Left lung (tissue), 14 donors: ENCODE measurements at places on chromosomes 1 and 21. TPM values are rescaled to one million over a fixed set of nuclear protein-coding genes. Genes with fewer than 3 reads are reported as not detected.

The IFI44 gene
- 58.4 TPM for total RNA-seq

The FCRL2 gene
- total RNA-seq: 0.26 TPM

The WDR77 gene
- 35.2 TPM for total RNA-seq

The AKNAD1 gene
- not detected for total RNA-seq

The OR6N1 gene
- total RNA-seq: 0.26 TPM

GRCh38 chr1:204146965-204147364 lies 4.9 kb downstream of the ETNK2 start:
- DNase-seq: no peak

DNA sequence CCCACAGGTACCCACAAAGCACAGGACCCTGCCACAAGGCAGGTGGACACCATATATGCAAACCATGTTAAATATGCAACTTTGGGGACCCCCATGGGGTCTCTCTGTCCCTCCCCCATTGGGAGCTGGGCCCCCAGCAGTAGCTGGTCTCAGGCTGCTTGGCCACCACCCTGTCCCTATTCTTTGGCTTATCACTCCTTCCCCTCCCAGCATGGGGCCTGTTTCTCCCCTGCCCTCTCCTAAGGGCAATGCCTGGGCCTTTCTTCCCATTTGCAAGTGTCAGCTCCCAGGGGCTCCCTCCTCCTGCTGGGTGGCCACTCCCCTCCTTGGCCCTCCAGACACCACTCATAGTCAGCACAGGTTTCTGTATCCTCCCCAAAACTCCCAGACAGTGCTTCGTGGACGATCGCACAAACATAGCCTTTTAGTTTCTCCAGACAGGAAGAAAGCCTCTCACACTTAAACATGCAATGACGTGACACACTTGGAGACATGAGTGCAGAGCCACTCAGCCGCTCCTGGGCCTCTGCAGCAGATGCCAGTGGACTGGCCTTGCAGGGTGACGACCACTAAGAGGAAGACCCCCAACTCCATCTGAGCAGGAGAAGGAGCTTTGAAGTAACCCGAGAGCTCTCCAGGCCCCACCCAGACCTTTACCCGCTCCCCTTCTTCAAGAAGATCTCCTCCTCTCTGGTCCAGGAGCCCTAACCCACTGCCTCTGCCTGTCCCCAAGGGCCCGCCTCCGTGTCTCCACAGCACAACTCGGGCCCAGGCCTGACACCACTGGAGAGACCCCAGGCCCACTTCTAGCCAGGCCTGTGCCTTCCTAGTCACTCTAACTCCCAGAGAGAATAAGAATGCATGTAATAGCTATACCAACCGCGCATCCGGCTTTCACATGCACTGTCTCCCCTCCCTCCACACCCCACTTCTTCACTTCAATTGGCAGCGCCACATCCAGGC lies 22.9 kb downstream of the CITED4 start:
- DNase-seq: no peak

GRCh38 chr1:200305806-200306205 lies 104.0 kb downstream of the ZNF281 start:
- DNase-seq: no peak

DNA sequence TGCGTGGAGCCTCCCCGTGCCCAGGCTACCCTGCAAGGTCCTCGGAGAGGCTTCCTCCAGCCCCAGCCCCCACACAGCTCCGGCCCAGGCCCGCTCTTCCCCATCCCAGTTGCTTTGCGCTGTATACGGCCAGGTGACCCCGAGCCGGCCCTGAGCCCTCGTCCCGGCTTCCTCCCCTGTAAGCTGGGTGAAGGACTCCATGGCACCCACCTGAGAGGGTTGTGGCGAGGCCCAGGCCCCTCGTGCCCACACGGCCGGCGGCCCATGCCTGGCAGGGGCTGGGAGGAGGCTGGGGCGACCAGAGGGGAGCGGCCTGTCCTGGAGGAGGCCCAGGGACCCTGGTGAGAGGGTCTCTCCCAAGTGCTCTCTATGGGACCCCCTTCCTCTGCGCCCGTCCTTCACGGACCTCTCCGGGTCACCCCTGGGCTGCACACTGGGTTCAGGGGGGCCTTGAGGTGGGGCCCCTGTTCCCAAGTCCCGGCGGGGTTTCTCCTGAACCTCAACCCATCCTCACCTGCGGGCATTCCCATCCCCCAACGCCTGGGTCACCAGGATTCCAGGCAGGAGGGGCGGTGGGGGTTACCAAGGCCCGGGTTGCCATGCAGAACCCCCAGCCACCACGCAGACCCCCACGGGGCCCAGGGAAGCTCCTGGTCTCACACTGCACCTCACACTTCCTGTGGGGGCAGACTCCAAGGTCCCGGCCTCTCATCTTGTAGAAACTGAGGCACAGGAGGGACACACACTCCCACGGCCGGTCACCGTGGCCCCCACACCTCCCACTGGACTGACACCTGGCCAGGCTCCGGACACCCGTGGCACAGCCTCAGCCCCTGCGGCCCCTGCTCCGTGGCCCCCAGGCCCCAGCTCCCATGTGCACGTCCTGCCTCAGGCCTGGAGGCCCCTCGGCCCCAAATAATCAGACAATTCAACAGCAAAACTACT lies 25.2 kb downstream of the COL6A1 start:
- DNase-seq: no peak

- DNase-seq: peak; percentile 85
Observed at GRCh38 chr1:225809842-225810578, at the start of gene EPHX1. TSS of gene EPHX1 (plus strand) at chr1:225810124. CDS start at chr1:225828730, 18,606 bp downstream.

DNA sequence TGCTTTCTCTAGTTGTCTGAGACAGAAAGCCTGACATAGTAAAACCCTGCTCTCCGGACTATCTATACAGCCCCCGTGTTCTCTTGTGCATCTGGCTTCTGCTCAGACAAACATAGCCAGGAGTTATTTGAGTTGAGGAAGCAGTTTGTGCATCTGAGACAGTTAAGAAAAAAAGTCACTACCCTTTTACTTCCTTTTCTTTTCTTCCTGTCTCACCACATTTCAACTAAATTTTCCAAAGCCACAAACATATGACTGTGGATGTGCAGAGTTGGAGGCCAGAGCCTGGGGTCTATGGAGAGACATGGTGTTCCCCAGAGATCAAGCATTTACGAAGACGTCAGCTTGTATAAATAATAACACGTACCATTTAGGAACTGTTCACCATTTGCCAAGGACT lies 158.5 kb upstream of the FGGY start:
- no peak for DNase-seq

DNA sequence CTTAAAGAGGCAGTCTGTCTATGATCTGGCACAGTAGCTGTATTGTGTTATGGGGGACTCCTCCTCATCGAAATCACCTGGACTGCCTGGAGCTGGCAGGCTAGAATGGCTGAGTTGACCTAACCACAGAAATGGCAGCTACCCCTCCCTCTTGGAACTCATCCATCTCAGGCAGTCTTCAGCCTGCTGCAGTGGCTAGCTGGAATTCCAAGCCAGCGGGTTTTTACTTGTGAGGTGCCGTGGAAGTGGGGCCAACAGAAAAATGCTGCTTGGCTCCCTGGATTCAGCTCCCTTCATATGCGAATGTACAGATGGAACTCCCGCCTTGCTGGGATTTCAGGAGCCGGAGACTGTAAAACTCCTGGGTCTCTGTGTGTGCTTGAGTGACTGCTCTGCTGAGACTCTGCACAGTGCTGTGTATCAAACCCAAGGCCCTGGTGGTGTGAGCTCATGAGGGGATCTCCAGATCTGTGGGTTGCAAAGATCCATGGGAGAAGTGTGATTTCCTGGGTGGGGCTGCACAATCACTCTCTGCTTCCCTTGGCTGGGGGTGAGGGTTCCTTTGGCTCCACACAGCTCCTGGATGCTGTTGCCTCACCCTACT lies 316.9 kb downstream of the CTH start:
- DNase-seq: no peak

GRCh38 chr1:199898654-199899053 lies 128.9 kb upstream of the NR5A2 start:
- DNase-seq: no peak

- DNase-seq: no peak
Observed at GRCh38 chr1:99525331-99525730, 120.6 kb upstream of the PALMD start.

DNA sequence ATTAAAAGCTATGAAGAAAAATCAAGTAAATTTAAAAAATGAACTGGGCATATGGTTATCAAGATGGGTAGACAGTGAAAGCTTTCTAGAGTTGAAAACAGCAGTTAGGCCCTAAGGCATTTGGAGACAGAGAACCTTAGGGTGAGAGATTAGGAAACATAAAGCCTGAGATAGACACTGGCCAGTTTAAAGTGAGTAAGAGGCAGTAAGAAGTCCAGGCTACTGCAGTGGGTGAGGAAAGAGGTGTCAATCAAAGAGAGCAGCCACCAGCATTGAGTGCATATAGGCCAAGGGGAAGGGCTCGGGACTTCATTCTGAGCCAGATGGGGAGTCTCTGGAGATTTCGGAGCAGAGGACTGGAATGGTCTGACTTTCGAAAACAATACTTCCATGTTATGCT lies 1360.5 kb upstream of the ADGRL4 start:
- no peak for DNase-seq

- no peak for DNase-seq
Observed at GRCh38 chr1:53896635-53897229, 2.7 kb downstream of the DIO1 start.

DNA sequence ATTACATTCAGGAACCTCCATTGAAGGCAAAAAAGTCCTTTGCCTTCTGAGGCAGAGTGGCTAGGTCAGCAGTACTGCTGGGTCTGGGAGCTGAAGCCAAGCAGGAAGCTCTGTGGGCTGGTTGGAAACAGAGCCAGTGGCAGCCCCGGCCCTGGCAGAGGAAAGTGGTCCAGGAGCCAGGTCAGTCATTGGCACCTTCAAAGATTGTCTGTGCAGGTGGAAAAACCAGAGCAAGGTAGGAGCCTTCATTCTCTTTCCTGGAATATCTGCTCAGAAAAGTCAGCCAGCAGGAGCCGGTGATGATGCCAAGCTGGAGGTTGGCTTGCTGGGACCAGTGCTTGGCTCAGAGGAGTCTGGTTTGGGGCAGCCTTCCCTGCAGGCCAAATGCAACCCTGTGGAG lies 12.5 kb upstream of the DISP3 start:
- DNase-seq: no peak

- DNase-seq: no peak
Observed at GRCh38 chr1:50559421-50559820, 136.2 kb upstream of the DMRTA2 start.

- no peak for DNase-seq
Observed at GRCh38 chr1:235864931-235865525, 1.7 kb downstream of the LYST start.

GRCh38 chr1:16464917-16465625 lies 24.5 kb downstream of the NECAP2 start:
- DNase-seq: no peak

- DNase-seq: no peak
Observed at GRCh38 chr1:49416758-49417157, 607.0 kb downstream of the AGBL4 start.

DNA sequence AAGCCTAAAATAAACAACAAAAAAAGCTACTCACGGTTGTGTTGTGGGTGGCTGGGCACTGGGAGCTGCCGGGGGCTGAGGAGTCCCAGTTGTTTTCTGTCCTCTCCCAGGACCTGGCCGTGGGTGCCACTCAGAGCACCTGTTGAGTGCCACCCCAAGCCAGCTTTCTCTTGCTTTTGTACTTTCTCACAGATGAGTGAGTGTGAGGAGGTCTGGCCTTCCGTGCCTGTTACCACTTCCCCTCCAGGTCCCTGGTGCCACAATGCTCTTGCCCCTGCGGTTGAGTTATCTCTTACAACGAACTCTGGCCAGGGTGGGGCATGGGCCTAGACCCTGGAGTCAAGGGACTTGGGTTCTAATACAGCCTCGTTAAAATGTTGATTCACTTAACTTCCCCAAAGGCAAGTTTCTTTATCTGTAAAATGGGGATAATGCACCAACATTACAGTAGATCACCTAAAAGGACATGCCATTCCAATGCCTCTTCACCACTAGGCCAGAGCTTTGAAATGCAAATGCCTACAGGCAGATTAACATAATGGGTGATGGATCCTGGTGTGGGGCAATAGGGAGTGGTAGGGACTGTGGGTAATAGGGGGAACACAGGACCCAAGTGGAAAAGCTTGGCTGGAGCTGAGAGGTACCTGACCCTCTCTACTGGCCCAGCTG lies at the start of gene CNR2:
CNR2 (minus strand) TSS at position 151 of the 669 bp plus-strand sequence. CDS start 37,745 bp downstream, outside the sequence.
- no peak for DNase-seq

DNA sequence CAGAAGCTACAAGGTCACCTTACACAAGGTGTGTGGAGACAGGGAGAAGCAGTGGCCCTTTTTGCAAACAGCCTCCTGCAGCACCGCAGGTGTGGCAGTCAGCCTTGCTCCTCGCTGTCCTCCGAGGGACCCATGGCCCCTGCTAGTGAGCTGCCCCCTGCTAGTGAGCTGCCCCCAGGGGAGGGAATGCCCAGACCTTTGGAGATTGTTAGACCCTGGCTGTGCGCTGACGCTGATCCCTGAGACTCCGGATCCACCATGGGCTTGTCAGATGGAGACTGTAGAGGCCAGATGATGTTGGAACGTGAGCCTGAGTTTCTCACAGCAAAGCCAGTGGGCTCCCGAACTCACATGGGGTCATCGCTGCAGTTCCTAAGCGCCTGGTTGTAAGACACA lies 172.2 kb downstream of the NPHP4 start:
- DNase-seq: no peak

GRCh38 chr1:207873055-207873890 lies 37.7 kb downstream of the CD34 start:
- no peak for DNase-seq

DNA sequence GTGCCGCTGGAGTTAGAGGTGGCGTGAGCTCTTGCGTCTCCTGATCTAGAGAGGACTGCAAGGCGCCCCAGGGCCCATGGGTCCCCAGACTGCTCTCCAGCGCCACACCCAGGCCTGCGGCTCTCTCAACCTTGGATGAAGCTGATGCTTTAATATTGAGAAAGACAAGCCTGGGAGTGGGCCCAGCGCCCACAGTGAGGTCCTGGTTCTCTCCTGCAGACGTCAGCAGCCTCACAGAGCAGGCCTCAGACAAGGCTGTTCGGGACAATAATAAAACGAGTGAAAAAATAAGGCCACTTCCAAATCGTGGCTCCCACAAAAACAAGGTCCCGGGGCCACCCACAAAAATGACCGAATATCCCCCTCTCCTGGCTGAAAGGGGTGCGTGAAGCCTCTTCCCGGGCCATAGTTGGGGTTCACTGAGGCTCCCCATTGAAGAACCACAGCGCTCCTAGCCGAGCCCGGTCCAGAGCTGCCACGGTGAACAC lies 6.0 kb upstream of the DNMT3L start:
- DNase-seq: no peak

GRCh38 chr1:155125511-155125945 lies 2.1 kb upstream of the EFNA1 start:
- no peak for DNase-seq

DNA sequence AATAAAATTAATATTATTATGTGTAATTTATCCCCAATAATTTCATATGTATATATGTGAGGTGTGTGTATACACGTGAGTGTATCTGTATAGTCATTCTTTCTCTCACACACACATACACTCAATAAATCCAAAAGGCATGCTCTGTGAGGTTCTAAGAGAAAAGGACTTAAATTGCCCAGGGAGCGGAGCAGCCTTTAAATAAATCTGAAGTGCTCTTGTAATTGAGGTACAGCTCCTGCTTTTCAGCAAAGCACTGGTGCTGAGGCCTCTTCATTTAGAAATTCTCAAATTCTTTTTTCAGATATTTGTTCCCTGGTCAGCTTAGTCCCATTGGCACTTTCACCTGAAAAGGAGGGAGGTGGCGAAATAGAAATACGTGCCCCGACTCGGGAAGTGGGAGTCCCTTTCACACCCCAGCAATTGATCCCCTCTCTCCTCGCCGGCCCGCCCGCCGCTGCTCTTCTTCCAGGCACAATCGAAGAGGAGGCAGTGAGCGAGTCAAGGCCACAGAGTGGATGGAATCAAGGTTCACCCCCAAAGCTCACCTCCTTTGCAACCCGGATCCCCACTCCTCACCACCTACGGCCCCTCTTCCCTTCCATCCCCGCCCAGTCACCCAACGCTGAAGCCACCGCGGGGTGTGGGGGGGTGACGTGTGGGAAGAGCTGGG lies 944 bp downstream of the PLPPR5 start:
- peak; percentile 55 for DNase-seq
